Stimulated activated naive CD4-positive, alpha-beta T cell (primary cell): ENCODE measurements at places on chromosomes 3 and 15.
A peak's percentile ranks its signal among the peaks of the same experiment; 100 is the strongest.

DNA sequence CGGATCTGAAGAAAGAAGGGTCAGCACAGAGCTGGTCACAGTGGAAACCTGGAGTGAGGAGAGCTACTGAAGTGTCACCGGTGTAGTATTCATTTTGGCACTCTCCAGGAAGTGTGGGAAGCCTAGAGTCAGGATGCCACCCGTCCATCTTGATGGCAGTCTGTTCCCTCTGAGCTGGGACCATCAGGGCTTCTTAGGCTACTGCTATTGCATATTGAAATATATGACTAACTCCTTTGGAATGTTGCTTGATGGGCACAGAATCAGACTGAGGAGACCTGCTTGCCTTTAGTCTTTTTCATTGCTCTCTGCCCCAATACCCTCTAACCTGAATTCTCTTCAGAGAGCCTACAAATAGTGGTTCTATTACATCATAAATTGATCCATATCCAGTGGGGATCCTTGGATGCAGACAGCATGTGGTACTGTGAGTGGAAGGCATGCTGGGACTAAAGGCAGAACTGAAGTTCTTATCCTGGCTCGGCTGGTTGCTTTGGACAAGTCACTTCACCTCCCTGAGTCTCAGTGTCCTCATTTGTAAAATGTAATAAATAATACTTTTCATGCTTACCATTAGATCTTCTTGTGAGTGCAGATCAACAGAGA is 143.5 kb downstream of the PDE8A start:
- no peak for DNase-seq

DNA sequence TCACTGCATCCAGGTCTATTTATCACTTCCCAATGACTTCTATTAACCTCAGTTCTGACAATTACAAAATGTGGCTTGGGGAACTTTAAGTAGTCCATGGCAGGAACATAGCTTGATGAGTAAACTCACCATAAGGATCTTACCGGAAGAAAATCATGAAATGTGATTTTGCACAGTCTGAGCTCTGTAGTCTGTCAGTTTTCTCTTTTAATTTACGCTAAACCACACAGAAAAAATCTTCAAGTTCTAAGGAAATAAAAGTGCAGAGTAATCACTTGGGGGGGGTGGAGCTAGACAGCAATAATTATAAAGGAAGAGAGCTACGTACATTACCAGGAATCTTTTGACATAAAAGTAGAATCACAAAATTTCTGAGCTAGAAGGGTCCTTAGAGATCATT is 9.2 kb downstream of the TBC1D5 start:
- DNase-seq: no peak

GRCh38 chr15:33197636-33198035 is 3.1 kb upstream of the FMN1 start:
- DNase-seq: no peak

DNA sequence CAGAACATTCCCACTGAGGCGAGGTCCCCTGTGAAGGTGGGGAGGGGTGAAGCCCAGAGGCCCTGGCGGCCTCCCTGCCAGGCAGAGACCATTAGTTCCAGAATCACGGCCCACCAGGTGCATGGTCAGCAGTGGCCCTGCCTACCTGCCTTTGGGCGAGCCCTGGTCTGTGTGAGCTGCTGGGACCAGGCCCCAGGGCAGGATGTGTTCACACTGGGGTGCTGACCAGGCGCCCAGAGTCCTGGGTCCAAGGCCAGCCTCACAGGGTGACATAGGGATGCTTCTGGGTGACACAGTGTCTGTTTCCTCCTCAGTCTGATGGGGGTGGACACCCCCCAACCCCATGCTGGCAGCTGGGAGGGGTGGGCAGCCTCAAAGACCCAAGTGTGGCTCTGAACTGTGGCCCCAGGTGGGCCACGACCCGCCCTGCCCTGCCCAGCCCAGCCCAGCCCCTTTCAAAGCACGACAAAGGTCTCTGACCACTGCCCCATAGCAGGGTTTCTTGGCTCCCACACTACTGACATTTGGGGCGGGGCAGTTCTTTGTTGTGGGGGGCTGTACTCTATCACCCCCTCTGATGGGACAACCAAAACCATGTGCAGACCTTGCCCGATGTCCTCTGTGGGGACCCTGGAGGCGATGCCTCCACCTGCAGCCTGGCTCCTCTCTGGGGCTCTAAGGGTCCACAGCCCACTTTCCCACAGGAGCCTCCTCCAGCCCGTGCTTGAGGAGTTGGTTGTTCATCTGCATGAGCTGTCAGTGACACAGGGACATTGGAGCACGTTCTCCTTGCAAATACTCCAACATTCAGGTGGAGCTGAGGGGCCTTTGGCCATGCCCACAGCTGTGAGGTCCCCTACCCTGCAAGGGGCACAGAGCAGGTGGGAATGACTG is 44.8 kb upstream of the SLC41A3 start:
- DNase-seq: no peak

DNA sequence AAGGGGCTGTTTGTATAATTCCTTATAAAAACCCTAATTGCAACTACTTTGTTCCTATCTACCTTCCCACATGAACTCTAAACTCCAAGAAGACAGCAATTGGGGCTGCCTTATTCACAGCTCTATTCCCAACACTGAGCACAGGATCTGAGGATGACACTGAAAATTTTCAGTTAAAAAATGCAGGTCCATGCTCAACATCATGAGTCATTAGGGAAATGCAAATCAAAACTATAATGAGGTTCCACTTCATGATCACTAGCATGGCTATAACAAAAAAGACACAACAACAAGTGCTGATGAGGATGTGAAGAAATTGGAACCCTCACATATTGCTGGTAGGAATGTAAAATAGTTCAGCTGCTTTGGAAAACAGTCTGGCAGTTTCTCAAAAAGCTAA is 12.9 kb downstream of the SUMF1 start:
- no peak for DNase-seq

- no peak for DNase-seq
These were observed at the start of gene SLC28A2 for GRCh38 chr15:45251888-45252287. Gene SLC28A2, plus strand, starts transcription at chr15:45252234. Its CDS starts 982 bp downstream, at chr15:45253216.

GRCh38 chr3:28575746-28576613 is 227.4 kb upstream of the AZI2 start:
- no peak for DNase-seq

GRCh38 chr3:172274906-172275305 is 173.3 kb downstream of the GHSR start:
- no peak for DNase-seq

- no peak for DNase-seq
These were observed 223.3 kb downstream of the EPHB1 start for GRCh38 chr3:135018149-135018923.

- DNase-seq: no peak
These were observed 393.5 kb downstream of the RSL24D1 start for GRCh38 chr15:54803134-54803808.

- DNase-seq: no peak
These were observed 516.7 kb upstream of the MDFIC2 start for GRCh38 chr3:70829092-70829491.

DNA sequence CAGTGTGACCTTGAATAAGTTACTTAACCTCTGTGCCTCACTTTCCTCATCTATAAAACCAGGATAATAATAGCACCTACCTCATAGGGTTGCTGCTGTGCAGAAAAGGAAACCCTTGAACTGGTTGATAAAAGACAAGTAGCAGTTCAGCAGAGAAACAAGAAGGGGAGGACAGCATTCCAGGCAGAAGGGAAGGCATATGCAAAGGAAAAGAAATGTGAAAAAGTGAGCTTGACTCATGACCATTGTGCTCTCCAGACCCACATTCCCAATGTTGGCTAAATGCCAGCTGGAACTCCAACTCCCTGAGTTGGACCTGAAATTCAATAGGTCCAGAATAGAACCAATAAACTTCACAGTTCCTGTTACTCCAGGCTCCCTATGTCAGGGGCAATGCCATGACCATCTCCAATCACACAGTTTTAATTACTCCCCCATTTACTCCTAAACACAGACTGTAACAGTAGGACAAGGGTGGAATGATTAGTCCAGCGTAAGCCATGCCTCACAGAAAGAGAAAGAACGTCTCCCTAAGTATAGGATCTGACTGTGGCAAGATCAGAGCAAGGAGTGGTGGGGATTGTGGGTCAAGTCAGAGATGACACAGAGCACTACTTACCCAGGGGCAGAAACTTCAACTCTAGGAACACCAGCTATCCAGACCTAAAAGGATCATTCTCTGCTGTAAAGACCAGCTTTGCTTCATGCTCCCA is 26.9 kb downstream of the PRKAR2A start:
- no peak for DNase-seq

DNA sequence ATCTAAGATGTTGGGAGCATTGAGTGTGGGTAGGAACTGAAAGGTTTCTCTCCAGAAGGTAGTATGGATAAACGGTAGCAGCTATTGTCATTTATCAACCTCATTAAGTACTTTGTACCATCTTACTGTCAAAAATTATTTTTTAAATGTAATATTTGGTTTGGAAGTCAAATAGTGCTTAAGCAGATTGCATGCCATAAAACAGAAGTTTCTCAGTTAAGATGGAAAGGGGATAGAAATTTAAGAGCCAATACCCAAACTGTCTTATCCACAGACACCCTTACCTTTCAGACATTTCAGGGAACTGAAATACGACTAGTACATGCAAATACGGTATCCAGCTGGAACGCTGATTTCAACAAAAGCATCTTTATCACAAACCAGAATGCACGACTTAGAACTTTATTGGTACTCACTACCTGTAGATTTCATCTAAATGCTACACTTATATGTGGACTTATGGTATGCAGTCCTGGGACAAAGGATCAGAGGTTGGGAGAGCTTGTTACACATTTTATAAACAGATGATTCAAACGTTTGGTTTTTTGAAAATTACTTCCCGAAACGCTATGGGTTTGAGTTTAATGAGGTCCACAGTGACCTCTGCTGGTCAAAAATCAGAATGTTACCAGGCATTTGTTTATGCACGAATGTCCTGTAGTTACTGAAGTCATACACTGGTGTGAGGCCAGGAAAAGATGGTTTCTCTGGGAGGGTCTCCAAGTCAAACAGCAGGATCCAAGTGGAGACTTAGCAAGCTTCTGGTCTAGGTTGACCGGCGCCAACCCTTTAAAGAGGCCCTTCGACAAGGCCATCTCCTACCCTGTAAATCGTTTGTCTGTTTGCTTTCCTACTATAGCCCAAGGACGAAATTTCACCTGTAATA is 45.7 kb upstream of the DUT start:
- peak; percentile 60 for DNase-seq

DNA sequence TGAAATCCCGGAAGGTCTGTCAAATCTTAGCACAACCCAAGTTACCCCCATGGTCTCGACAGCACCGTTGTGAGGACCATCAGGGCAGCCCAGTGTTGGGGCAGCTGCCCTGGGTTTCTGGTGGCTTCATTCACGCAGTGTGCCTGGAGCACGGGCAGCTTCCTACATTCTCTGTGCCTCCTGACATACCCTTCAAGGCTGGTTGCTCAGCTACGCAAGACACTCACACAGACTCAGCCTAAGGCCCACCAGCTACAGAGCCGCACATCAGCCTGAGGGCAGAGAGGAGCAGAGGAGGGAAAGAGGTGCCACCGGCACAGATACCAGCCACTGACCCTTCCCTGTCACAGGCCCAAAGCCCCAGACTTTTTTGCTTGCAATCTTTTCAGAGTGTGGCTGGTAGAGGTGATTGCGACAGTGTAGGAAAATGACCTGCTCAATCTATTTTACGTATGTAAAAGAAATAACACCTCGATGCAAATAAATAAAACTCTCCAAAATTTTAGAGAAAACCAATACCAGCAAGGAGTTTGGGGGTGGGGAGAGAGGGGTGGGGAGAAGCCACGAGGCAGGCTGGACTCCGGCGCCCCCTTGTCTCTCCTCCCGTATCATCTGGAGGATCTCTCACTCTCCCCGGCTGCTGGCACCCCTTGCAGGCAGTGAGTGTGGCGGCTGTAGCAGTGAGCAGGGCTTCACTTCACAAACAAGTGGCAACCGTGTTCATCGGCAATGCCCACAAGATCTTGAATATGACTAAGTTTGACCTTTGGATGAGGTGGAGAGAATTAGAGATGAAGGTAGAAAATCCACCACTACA is 12.7 kb downstream of the CSPG5 start:
- DNase-seq: no peak

GRCh38 chr3:50264964-50265485 is 3.9 kb upstream of the SEMA3B start:
- DNase-seq: no peak
